ENCODE measurements at places on chromosomes 12 and 14. TPM values are rescaled to one million over a fixed set of nuclear protein-coding genes. Genes with fewer than 3 reads are reported as not detected.

The APOF gene
- not detected for total RNA-seq

The NRL gene
- total RNA-seq, result 394 TPM

The NAA25 gene
- 66.1 TPM for total RNA-seq

The PAH gene
- 1.3 TPM for total RNA-seq

The RD3L gene
- total RNA-seq, result 12.0 TPM

The DAO gene
- total RNA-seq, result not detected

Data from camera-type eye (tissue), 1 donor.